Activated naive CD4-positive, alpha-beta T cell treated with anti-CD3 and anti-CD28 coated beads, Interleukin-2, amount 50 U/mL, for 72 hours (primary cell): ENCODE measurements at places on chromosomes 16 and 17.
A peak's percentile ranks its signal among the peaks of the same experiment; 100 is the strongest.

GRCh38 chr17:77287432-77288068 lies 146.8 kb downstream of the SEC14L1 start:
- DNase-seq: no peak

DNA sequence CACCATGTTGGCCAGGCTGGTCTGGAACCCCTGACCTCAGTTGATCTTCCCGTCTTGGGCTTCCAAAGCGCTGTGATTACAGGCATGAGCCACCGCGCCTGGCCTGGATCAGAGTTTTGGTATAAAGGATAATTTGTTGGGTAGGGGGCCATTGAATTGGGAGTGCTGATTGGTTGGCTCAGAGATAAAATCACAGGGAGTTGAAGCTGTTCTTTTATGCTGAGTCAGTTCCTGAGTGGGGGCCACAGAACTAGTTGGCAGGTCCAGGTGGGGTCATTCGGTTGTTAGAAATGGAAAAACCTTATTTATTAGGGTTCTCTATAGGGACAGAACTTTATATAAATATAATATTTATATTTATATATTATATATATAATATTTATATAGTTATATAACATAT lies 147.1 kb downstream of the SSH2 start:
- no peak for DNase-seq

GRCh38 chr17:59786536-59787319 lies 79.3 kb downstream of the VMP1 start:
- peak; percentile 84 for DNase-seq

- DNase-seq: no peak
Measured at GRCh38 chr17:39604911-39605491, 2.7 kb downstream of the NEUROD2 start.

DNA sequence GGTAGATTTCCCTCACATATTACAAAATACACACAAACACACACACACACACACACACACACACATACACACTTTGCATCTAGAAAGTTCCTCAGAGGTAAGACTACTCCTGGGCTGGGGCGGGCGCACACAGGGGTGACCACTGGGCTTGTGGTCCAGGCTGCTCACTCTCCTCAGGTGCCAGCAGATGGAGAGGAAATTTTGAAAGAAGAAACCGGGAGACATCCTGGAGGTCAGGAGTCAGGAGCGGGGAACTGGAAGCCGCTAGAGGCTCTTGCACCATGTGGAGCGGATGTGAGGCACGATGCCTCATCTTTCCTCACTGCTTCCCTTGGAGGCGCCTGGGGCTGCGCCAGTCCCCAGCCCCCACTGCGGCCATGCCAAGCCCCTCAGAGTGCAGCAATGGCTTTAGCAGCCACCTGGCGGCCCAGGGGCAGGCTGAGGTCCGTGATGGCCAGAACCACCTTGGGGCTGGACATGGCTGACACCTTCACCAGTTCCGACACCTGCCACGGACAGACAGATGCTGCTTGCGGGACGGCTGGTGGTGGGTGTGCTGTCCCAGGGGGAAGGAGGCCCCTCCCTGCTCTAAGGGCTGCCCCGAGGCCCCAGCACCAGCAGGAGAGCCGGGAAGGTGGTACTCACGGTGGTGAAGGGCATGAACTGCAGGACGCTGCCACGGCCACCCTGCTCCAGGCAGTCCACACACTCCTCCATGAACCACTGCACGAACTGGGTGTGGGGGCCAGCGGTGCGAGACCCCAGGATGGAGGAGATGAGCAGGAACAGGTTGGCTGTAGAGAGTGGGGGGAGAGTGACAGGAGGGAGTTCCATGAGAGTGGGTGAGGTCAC lies 4.1 kb downstream of the CSF3 start:
- no peak for DNase-seq

- DNase-seq: no peak
Measured at GRCh38 chr16:84247844-84248243, 8.0 kb upstream of the KCNG4 start.

GRCh38 chr16:27798241-27798640 lies 248.3 kb downstream of the KATNIP start:
- DNase-seq: no peak

- DNase-seq: no peak
Measured at GRCh38 chr17:36501351-36501750, 14.9 kb downstream of the ZNHIT3 start.

DNA sequence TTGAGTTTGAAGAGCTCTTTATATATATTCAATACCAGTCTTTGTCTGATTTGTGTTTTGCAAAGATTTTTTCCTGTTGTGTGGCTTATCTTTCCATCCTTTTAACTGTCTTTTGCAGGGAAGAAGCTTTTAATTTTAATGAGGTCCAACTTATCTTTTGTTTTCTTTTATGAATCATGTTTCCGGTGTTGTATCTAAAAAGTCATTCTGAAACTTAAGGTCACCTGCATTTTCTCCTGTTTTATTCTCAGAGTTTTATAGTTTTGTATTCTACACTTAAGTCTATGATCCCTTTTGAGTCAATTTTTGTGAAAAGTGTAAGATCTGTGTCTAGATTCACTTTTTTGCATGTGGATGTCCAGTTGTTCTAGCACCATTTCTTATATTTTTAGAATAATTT lies 24.6 kb upstream of the COX10 start:
- DNase-seq: no peak

GRCh38 chr17:51015145-51015558 lies 105.5 kb downstream of the SPAG9 start:
- no peak for DNase-seq

- DNase-seq: no peak
Measured at GRCh38 chr16:85466304-85466700, 146.8 kb upstream of the GSE1 start.

- DNase-seq: no peak
Measured at GRCh38 chr17:11441004-11441403, 157.3 kb upstream of the DNAH9 start.

- DNase-seq: peak; percentile 74
Measured at GRCh38 chr17:73998653-73999645, 204.5 kb upstream of the RPL38 start.

GRCh38 chr17:73341350-73342049 lies 29.7 kb upstream of the CDC42EP4 start:
- no peak for DNase-seq

- DNase-seq: no peak
Measured at GRCh38 chr17:80432961-80433550, 18.1 kb downstream of the ENDOV start.

DNA sequence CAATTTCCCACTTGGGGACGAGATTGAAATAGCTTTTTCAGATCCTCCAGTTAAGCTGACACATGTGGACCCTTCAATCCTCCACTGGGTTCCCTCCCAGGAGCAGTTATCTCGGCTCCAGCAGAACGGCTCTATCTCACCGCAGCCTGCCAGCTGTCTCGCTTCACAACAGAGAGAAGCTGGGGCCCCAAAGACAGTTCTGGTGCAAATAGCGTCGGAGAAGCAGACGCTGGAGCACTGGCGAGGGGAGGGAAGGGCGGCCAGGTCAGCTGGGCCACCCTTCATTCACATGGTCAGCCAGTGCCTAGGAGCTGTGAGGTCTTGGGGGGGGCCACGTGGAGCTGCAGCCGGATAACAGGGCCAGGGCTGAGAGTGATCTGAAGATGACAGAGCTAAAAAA lies 141.3 kb upstream of the SDK2 start:
- no peak for DNase-seq

DNA sequence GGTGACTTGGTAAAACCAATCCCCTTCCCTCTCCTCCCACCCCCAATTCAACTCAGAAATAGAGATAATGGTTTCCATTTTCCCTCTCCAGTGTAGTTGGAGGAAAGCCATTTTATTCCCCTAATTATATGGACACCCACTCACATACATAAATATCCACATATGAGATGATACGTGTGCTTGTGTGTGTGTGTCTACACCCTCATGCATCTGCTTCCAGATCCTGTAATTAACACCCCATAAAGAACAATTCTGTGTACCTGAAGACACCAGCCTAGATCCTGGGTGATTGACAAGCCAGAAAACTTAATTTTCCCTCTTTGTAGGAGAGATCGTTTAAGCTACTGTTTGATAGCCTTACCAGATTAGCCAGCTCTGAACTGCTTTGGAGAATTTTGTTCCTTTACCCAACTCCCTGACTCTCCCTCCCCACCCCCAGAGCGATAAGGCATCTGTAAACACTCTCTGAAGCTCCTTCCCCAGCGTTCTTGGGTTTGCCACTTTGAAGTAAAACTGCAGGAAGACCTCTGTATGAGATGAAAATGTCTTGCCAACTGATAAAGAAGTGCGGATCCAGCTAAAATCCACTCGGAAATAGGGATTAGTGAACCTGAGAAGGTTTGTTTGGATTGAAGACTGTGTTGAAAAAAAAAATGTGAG lies 175.7 kb downstream of the RGS9 start:
- DNase-seq: no peak

- DNase-seq: no peak
Measured at GRCh38 chr16:5062790-5063765, 2.7 kb downstream of the C16orf89 start.

- DNase-seq: no peak
Measured at GRCh38 chr16:51592535-51593300, 441.6 kb upstream of the SALL1 start.

- no peak for DNase-seq
Measured at GRCh38 chr17:10428781-10429180, 7.0 kb upstream of the MYH8 start.

GRCh38 chr17:82041144-82041814 lies 3.8 kb upstream of the DCXR start:
- no peak for DNase-seq

- DNase-seq: no peak
Measured at GRCh38 chr17:60535382-60536279, 9.6 kb upstream of the APPBP2 start.

- DNase-seq: no peak
Measured at GRCh38 chr17:66948061-66948750, 16.3 kb upstream of the CACNG4 start.

GRCh38 chr16:7421578-7421977 lies 88.9 kb downstream of the RBFOX1 start:
- no peak for DNase-seq

- no peak for DNase-seq
Measured at GRCh38 chr16:24953306-24953705, 61.9 kb downstream of the ARHGAP17 start.

GRCh38 chr17:66946251-66946650 lies 18.3 kb upstream of the CACNG4 start:
- DNase-seq: no peak

- peak; percentile 66 for DNase-seq
Measured at GRCh38 chr16:10738231-10739077, 5.2 kb upstream of the NUBP1 start.

DNA sequence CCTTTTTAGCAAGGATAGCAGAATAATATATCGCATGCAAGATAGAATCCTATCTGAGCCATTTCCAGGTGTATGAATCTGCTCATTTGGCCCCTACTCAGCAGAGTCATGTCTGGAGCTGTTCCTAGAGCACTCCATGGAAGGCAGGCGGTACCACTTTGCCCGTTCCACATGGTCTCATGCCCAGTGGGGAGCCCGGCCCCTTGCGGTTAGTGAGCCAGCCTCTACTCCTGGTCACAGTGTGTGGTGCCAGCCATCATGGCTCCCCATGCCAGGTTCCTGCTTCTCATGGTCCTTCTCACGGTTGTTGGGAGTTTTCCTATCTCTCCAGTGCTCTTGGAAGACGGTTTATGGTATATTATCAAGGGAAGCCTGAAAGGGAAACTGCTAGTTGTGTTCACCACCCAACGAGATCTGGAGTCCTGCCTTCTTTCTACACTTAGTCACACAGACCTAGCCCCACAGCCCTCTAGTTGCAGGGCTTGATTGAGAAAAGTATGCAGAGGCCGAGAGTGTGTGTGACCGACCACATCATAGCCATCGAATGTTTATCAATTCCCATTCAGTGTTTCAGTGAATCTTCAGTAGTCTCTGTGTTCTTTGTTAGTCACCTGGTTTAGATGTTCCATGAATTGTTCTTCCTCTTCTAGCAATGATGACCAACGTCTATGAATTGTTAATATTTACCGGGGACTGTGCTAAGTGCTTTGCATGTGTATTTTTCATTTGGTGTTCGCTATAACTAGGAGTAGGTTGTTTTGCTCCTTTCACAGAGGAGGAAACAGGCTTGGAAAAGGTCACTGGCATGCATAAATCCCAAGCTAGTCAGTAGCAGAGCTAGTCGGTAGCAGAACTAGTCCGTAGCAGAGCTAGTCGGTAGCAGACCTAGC lies 9.6 kb downstream of the JPT2 start:
- no peak for DNase-seq

DNA sequence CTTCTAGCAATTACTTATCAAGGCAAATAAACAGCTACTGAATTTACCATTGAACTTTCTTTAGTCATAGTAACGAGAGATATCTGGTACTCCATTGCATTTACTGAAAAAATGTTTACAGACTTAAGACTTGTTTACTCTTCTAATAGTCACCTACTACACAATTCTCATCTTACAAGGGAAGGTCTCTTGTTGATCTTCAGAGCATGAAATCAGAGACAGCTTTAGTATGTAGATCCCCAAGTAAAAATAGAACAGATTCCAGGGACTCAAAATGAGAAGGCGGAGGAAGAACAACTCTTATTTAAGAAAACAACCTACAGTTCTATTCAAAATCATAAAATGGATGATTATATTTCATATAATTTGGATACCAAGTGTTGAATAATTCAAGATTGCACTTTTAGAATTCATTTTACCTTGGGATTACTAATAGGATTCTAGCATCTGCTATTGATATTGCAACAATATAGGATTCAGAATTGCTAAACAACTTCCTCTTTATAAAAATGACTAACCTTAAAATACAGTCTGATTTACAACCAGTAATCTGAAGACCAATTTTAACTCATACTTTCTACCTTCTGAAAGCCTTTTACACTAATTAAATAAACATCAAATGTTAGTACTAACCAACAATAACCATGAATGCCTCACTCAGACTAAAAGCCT lies 20.8 kb downstream of the UBE2G1 start:
- DNase-seq: no peak
